ENCODE measurements at places on chromosomes 3 and 15.

GRCh38 chr3:122800706-122801237 lies 5.9 kb downstream of the SLC49A4 start:
- no peak for DNase-seq

DNA sequence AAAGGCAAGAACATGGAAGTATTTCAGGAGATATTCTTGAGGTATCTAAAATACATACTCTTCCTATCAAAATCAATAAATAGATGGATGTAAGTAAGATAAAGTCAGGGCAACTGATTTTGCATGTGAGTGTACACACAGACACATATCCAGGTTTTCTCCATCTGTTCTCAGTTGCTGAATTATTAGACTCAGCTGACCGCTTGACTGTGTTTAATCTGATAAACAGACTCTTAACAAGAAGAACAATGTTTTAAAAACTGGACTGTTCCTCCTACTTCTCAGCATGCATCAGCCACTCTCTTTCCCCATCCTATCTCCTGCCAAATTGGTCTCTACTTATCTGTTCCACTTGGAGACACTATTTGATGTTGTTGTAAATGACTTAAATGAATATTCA lies 73.5 kb downstream of the GOLGA8G start:
- no peak for DNase-seq

- no peak for DNase-seq
These were observed 166.8 kb upstream of the LRRN1 start for GRCh38 chr3:3632449-3632848.

GRCh38 chr3:14391033-14391432 lies 11.4 kb upstream of the SLC6A6 start:
- no peak for DNase-seq

GRCh38 chr15:88901508-88902220 lies 6.3 kb upstream of the HAPLN3 start:
- DNase-seq = no peak

DNA sequence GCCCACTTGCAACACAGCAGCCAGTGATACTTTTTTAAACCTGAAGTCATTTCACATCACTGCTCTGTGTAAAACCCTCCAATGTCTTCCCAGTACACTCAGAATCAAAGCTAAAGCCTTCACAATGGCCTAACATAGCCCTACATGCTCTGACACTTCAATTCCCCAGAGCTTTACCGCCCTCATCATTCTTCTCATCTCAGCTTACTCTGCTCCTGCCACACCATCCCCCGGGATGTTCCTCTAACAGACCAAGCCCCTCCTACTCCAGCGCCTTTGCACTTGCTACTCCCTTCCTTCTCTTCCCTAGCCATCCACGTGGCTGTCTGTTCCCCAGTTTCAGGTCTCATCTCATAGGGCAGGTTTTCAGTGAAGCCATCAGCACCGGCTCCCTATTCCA lies 194.0 kb downstream of the SSR3 start:
- DNase-seq = no peak

DNA sequence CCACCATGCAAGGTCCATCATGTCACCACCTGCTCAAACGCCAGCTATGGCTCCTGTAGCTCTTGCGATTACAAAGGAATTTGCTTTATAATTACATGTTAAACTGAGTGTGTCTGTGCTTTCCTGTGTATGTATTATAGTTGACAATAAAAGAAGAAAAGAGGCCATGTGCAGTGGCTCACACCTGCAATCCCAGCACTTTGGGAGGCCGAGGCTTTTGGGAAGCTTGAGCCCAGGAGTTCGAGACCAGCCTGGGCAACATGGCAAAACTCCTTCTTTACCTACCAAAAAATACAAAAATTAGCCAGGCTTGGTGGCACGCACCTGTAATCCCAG lies 27.0 kb downstream of the ATRIP start:
- DNase-seq = no peak

- DNase-seq = no peak
These were observed 635.1 kb upstream of the MDFIC2 start for GRCh38 chr3:70947579-70947978.

DNA sequence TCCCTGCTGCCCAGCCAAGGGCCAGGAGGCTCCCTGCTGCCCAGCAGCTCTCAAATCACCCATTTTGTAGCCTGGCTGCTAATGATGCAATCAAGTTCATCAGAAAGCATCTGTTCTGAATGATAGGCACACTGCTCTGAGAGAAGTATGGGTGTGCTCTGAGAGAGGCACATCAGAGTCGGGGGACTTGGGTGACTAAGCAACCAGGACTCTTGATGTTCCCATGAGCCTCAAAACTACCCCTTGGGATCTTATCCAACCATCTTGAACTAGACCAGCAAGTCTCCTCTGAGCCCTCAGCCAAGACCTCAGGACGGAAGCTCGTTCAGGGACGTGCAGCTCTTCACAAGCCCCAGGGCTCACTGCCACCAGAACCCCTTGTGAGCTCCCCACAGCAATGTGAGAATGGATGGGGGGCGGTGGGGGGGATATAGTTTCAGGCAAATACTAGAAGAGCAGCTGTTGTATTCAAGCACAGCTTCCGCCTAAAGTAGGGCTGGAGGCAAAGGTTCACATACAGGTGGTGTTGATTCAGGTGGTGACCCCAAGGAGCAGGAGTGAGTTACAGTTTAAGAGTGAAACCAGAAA lies 52.2 kb upstream of the HES1 start:
- no peak for DNase-seq

DNA sequence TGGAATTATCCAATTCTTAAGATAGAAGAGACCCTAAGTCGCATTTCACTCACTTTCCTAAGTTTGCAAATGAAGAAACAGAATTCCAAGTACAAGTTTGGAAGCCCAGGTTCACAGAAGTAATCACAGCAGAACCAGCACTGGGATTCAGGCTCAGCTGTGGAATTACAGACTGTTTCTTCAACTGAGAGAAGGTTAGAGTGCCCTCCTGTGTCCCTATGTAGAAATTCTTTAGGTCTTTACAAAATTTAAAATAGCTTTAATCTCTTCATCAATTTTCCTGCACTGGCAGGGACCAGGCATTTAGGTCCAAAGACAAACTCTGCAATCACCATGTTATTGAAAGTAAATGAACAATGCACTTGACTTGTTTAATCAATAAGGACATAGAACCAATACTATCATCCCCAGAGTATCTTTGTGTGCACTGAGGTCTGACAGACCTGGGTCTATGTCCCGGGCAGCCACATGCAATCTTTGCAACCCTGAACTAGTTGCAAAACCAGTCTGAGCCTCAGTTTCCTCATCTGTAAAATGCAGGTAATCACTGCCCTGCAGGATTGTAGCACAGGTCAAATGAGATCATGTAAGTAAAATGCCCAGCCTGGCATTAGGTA lies 96.3 kb upstream of the ZBED2 start:
- no peak for DNase-seq
